Renal pelvis (tissue), 12 donors: ENCODE measurements at places on chromosomes 1 and 21.

DNA sequence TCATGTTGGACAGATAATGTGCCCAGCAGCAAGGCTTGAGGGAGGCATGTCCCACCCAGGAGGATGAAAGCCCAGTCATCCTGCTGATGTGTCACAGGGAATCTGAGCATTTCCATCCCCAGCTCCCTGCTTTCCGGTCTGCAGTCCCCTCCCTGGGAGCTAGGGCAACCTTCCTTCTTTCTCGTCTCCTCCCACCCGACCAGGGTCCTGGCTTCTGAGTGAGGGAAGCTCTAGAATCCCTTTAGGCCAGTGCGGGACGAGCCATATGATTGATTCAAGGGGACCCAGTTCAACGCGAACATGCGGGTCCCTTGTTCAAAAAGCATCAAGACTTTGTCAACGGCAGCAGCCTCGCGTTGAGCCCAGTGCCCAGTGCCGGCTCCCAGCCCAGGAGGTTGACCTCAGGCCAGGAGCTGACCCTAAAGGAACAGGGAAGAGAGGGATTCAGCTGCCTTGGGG is 96.7 kb upstream of the TMPRSS2 start:
- DNase-seq, result no peak

DNA sequence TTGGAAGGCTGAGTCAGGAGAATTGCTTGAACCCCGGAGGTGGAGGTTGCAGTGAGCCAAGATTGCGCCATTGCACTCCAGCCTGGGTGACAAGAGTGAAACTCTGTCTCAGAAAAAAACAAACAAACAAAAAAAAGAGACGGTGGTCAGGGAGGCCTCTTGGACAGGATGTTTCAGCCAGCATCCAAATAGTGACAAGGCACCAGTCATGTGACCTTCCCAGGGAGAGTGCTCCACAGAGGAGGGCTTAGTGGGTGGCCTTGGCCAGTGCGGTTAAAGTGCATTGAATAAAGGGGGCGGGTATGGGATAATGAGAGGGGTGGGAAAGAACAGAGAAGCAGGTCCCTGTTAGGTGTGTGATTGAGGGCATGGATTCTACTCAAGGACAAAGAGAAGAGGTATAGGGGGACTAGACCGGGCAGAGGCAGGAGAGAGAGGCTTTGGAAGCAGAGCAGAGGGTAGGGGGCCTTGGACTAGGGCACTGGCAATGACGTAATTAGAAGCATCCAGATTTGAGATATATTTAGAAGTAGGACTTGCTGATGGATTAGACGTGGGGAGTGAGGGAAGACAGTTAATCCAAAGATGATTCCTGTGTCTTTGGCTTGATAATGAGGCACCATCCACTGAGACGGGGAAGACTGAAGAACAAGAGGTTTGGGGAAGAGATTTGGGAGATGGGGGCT is 12.0 kb upstream of the RYR2 start:
- no peak for DNase-seq

DNA sequence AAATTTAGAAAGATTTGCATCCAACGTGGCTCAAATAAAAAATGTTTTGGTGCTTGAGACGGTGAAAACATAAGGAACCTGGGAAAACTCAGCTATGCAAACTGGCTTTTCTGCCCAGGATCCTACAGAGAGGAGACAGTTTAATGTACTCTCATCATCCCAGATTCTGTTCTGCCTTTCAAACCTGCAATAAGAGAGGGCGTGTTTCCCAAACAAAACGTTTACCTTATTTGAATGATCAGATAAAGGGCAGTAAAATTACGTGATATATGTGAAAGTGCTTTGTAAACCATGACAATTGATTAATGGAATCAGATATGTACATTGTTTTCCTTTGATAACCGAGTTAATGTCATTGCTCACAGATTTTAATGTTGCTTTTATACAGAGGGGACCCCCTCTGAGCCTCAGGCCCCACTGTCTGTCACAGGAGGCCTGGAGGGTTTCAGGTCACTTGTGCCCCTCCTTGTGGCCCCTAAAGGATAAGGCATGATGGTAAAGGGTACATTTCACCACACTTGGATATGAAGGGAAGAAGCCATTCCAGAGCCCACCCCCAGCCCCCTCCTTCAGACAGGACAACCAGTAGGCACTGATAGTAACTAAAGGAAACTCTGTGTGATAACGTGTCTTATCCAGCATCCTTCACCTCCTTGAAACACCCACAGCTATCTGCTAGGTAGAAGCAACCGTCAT is 157.6 kb downstream of the EDEM3 start:
- DNase-seq, result no peak

GRCh38 chr1:5758000-5758858 is 234.0 kb downstream of the NPHP4 start:
- no peak for DNase-seq

GRCh38 chr1:181704546-181704945 is 221.2 kb downstream of the CACNA1E start:
- peak; percentile 10 for DNase-seq

DNA sequence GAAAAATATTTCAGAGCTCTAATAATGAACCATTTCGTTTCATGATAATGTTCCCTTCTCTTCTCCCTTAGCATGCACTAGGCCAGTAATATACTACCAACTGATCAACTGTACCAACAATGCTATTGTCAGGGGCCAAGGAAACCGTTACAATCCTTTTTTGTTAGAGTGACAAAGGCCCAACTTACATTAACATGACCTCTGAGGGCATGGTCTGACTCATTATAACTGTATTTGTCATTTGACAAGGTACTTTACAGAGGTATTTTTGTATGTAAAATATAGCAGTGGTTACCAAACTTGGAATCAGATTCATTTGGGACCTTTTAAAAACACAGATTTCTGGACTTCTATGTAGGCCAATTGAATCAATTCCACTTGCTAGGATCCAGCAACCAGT is 102.6 kb upstream of the RRP15 start:
- no peak for DNase-seq

DNA sequence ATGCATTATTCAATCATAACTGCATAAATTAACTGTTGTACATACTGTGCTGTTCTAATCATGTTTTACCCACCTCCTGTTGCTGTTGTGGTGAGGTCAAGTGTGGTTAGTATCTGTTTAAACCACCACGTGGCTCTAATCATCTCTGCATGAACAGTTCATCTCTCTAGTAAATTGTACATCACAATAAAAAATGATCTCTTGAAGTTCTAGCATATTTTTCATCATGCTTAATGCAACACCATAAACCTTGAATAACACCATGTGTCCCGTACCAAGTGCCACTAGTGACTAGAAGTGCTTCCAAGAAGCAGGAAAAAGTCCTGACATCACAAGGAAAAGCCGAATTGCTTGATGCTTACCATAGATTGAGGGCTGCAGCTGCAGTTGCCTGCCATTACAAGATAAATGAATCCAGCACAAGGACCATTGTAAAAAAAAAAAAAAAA is 51.7 kb downstream of the SNRPE start:
- DNase-seq, result no peak

GRCh38 chr1:58815069-58815685 is 31.3 kb upstream of the JUN start:
- peak; percentile 83 for DNase-seq

DNA sequence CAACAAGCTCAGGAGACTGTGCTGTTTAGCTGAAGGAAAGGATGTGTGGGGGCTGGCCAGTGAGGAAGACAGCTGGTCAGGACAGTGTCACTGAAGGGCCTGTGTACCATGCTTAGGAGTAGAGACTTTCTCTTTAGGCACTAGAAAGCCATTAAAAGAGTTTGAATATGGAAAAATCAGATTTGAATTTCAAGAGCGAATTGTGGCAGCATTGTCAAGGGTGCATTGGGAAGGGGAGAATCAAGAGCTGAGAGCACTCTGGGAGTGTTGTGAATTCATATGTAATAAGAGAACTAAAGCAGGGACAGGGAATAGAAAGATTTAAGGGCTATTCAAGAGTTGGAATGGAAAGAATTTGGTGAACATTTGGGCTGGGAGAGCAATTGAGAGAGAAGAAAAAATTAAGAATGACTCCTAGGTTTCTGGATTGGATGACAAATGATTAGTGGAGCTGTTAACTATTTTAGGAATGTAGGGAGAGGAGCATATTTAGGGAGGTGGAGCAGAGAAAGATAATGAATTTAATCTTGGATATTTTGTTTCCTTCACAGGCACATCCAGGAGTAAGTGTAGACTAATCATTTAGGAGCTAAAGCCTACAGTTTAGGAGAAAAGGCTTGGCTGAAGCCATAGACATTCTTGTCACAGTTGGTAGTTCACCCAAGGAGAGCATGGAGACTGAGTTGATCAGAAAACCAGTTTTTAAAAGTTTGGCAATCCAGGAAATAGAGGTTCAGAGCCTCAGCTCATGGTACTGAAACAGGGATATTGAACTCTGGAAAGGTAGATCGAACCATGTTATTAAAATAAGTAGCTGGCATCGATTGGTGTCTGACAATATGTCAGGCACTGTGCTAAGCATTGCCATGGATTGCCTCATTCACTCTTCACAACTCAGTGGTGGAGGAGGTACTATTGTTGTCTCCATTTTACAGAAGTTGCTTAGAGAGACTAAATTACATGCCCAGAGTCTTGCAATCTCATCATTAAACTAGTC is 23.1 kb upstream of the TOR3A start:
- DNase-seq, result no peak

DNA sequence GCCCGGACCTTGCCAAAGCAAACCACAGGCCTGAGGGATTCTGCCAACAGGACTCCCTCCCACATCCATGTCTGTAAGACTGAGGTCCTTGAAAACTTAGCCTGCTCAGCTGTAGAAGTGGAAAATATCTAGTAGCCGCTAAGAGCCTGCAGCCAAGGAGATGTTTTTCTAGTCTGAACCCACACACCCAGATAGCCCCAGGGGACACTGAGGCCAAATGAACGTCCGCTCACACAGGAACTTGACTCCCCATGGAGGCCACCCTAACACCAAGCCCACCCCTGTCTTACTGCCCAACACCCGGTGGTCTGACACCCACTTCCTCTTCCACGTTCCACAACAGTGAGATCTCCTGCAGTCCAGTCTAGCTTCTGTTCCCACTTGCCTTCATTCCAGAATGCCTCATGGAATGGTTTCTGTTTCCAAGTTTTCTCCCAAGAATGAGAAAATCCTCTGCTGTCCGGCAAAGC is 174.8 kb downstream of the PLPP3 start:
- DNase-seq, result no peak

DNA sequence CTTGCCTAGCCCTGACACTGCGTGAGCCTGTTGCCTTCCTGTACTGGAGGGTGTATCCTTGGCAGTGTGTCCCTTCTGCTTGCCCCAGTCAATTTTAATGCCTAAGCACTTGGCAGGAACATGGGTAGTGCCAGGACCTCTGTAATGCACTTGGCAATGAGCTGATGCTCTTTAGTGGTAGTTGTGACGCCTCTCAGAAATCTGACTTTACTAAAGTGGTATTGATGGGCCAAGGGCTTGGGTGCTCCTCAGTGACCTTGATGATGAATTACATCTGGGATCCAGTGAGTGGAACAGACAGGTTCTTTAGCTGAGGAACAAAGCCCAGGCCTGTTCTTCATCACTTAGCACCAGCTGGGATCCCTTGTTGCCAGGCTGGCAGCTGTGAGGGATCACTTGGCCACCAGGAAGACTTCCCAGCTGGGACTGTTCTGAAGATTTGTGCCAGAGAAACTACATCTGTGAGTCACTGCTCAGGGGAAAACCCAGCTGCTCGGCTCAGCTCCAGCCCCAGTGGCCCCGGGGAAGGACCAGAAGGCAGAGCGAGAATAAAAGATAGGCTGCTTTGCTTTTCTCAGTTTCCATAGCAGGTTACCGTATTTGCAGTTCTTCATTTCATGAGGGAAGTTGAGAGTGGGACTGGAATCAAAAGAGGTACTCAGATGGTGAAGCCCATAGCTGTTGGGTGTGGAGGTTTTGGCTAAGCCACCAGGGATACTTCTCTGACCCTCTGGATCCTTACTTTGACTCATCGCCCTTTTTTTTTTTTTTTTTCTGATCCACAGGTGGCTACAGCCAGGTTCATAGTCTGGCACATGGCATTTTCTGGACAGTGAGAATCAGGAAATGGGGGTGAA is 28.5 kb upstream of the KCNA2 start:
- DNase-seq, result peak; percentile 48

GRCh38 chr21:46325073-46325912 is 1.3 kb downstream of the PCNT start:
- no peak for DNase-seq

DNA sequence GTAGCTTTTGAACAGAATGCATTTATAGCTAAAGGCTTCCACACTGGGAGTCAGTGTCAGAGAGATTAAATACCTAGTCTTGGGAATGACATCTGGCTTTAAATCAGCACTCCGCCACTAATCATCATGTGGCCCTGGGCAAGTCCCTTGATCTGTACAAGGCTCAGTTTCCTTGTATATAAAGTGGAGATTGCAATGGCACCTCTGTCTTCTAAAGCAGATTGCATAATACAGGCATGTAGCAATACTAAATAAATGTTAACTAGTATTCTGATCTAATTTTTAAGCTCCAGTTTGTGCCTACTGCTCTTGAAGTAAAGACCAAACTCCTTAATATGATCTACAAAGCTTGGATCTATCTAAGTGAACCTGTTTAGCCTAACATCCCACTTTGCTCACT is 249.4 kb downstream of the PLPP3 start:
- no peak for DNase-seq

DNA sequence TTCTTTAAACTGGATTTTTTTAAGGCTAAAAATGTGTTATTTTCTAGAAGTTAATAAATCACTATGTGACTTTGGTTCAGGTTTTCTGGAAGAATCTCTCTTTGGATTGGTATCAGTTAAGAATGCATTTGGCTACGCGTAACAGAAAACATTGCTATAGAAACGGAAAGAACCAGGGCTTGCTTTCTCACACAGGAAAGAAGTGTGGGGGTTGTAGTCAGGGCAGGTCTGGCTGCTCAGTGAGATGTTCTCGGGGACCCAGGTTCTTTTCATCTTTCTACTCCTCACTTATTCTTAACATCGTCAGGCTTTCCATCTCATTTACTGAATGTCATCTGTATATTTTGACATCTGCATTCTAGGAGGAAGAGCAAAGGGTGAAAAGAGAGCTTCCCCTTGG is 191.4 kb downstream of the ZBTB18 start:
- no peak for DNase-seq

GRCh38 chr1:5265438-5266075 is 611.1 kb downstream of the AJAP1 start:
- no peak for DNase-seq

DNA sequence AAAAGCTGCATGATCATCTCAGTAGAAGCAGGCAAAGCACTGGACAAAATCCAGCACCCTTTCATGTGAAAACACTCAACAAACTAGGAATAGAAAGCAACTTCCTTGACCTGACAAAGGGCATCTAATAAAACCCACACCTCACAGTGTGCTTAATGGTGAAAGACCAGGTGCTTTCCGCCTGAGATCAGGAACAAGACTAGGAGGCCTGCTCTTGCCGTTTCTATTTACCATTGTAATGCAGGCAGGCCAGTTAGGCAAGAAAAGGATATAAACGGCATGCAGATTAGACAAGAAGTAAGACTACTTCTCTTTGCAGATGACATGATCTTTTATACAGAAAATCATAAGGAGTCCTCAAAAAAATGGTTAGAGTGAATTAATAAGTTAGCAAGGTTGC is 37.2 kb downstream of the SLC37A1 start:
- DNase-seq, result no peak

GRCh38 chr1:54221113-54221834 is 21.3 kb downstream of the MRPL37 start:
- no peak for DNase-seq
